ENCODE measurements at places on chromosomes 1 and 21.
A peak's percentile ranks its signal among the peaks of the same experiment; 100 is the strongest.

DNA sequence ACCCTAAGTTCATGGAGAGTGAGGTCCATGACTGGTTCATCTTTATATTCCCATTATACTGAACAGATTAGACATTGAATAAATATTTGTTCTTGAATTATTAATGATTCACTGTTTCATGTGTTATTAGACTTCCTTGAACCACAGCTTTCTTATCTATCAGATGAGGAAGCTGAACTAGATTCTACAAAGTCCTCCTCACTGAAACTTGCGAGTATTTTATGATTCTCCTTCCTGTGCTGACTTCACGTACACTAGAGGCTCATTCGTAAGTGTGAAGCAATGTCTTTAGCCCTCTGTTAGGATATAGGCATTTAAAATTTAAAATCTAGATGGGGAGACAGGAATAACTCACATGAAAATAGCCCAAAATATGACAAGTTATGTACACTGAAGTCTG lies 95.6 kb upstream of the IRF2BP2 start:
- no peak for DNase-seq

- no peak for DNase-seq
Observed at GRCh38 chr1:167168424-167168823, 52.3 kb upstream of the POU2F1 start.

DNA sequence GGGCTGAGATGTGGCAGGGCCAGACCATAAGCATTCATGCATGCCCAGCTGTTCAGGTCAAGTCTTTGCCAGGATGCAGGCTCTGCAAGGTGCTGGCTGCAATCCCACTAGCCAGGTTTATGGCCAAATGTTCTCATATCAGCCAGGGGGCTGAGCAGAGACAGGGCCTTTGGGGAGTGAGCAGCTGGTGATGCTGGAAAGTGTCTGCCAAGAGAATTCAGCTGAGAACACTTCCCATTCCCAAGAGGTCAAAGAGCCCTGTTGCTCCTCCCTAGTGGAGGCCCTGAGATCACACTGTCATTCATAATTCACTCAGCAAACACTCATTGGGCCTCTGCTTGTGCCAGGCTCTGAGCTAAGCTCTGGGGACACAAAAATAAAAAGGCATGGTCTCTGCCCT lies 150.3 kb downstream of the DMRTA2 start:
- no peak for DNase-seq

DNA sequence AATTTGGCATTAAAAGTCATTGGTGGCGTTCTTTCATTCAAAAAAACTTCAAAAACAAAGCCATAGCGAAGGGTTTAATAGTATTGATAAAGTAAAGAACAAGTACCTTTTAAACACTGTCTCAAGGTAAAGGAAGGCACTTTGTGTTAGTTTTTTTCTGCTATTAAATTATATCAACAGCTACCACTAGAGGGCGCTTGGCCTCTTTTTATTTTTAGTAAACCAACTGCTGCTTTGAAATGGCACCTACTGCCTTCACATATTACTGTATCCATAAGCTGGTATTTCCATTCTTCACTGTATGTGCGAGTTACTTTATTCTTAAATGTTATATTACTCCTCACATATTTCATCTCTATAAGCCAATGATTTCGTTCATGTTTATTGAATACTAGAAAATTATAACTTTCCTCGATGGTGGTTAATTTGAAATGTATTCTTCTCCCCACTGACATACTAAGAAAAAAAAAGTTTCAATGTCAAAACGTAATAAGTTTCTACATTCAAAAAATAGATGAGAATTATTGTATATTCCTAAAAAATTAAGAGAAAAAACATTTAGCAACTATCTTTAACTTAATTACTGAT lies 125.7 kb upstream of the CXADR start:
- peak; percentile 60 for DNase-seq

DNA sequence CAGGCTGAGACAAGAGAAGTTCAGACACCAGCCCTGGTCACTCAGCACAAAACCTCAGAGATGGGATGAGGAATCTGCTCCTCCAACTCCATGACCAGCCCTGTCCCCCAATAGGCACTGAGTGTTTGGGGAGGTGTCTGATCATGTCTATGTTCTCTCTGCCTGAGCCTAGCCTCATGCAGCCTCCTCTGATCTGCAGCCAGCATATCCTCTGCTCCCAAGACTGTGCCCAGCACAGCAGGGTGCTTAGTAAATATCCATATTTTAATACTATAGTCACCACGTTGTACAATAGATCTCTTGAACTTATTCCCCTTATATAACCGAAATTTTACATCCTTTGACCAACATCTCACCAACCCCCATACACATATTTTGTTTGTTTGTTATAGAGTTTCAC lies 202.9 kb downstream of the MATN1 start:
- DNase-seq = no peak

GRCh38 chr1:218436346-218436745 lies 91.2 kb downstream of the TGFB2 start:
- no peak for DNase-seq

GRCh38 chr1:60103186-60103585 lies 29.6 kb upstream of the C1orf87 start:
- DNase-seq = no peak

DNA sequence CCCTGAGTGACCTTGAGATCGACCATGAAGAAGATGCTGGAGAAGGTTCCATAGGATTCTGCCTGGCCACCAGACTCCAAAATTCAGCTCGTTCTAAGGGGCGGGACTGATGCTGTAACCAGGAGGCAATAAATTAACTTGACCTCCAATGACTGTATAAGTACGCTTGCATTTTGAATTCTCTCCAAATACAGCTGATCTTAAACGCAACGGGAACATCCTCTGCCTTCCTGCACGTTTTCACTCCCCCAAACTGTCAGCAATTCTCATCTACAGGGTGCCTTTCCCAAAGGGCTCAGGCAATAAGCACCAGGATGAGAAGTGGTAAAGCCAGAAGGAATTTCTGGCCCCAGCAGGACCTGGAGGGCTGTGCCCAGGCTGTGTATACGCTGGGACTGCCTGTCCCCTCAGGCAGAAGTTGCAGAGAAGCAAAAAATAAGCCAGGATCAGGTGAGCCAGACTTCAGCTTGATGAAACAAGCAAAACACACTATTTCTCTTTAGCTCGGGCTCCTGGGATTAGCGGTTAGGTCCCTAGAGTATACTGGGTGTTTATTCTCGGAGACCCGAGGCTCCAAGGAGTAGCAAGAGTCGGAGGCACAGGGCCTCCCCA lies 124.8 kb downstream of the LRIG2 start:
- DNase-seq = no peak

DNA sequence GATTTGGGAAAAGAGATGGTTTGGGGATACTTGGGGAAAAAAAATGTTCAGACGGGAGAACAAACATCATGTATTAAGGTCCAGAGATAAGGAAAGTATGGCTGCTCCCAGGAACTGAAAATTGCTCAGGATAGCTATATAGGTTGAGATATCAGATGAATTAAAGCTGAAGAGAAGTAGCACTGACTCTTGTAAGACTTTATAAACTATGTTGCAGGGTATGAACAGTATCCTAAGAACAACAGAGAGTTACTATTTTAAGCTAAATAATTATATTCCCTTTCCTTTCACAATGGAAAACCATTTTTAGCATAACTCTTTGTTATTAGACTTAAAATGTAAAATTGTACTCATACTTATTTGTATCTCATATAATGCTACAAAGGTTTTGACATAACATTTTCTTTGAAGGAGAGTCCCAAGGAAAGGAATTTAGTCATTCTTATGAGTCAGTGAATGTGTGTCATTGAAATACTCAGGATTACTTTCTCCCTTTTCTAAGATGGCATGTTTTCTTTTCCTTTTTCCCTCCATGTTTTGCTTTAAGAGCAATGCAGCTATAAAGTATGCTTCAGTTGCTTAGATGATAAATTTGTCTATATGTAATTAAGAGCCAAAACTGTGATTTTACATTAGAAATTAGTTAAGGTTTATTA lies 139.4 kb upstream of the KIAA1614 start:
- DNase-seq = peak; percentile 55

GRCh38 chr1:191615101-191615821 lies 543.0 kb upstream of the RGS18 start:
- DNase-seq = no peak

DNA sequence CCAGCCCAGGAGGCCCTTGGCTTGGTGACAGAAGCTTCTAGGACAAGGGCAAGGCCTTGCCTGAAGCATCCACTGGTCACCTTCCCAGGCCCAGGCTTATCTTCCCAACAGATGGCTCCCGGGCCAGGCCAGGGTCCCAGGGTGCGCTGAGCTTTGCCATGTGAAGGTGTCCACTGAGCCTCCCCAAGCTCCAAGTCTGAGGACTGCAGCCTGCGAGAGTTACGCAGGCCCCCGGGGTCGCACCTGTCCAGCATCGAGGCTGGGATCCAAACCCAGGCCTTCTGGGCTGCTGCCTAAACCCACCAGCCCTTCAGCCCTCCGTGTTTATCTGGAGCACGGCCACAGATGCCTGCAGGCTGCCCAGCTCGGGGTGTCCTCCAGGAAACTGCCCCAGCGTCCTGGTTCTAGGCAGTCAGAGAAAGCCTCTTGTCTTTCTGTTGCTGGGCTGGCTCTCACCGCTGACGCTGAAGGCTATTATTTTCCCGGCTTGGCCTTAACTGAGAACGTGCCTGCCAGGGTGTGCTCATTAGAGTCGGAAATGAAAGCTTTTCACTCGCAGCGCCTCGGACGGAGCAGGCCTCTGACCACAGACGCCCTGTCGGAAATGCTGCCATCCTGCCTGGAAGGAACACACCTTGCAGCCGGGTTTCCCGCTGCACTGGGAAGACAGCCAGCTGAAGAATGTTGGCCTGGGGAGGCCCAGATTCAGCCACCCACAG lies 71.4 kb downstream of the MEGF6 start:
- DNase-seq = no peak

GRCh38 chr1:175477248-175477647 lies 266.1 kb downstream of the TNR start:
- DNase-seq = no peak

GRCh38 chr1:216554934-216555333 lies 131.7 kb upstream of the USH2A start:
- DNase-seq = no peak

DNA sequence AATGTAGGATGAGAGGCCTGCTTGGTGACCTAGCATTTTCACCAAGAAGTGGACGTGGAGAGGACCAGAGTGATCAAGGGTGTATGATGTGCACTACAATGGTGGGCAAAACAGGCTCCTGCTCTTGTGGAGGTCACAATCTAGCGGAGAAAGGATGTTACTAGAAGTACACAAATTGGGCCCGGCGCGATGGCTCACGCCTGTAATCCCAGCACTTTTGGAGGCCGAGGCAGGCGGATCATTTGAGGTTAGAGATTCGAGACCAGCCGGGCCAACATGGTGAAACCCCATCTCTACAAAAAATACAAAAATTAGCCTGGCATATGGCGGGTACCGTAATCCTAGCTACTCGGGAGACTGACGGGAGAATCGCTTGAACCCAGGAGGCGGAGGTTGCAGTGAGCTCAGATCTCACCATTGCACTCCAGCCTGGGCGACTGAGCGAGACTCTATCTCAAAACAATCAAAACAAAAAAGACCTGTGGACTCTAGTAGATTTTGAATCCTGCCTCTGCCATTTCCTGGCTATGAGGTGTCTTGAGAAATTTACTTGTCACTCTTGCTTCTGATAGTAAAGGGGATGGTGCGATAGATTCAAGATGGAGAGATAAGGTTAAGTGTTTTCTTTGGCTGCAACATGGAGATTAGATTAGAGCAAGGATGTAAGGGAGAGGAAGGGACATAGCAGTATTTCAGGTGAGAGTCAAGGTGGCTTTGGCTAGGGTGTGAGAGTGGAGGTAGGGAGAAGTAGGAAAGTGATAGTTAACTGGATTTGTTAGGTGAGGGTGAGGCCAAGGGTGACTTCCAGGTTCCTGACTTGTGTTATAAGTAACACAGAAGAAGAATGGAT lies 7.1 kb downstream of the KLF18 start:
- DNase-seq = no peak

- no peak for DNase-seq
Observed at GRCh38 chr1:63524201-63524600, 876 bp downstream of the EFCAB7 start.

- DNase-seq = no peak
Observed at GRCh38 chr1:1764876-1765470, 13.3 kb downstream of the NADK start.

DNA sequence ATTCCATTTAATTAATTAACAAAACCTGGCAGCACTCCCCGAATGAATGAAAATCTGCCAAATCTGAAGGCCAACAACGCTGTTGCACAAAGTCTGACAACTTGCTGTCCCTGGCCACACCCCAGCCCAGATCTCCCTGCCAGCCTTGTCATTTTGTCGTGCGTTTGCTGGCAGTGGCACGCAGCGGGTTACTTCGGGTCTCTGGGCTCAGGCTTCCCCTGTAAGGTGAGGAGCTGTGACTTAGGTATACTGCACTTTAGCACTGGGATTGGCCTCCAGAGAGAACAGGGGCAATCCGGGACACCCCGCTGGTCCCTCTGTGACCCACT lies 34.3 kb upstream of the SIM2 start:
- no peak for DNase-seq

DNA sequence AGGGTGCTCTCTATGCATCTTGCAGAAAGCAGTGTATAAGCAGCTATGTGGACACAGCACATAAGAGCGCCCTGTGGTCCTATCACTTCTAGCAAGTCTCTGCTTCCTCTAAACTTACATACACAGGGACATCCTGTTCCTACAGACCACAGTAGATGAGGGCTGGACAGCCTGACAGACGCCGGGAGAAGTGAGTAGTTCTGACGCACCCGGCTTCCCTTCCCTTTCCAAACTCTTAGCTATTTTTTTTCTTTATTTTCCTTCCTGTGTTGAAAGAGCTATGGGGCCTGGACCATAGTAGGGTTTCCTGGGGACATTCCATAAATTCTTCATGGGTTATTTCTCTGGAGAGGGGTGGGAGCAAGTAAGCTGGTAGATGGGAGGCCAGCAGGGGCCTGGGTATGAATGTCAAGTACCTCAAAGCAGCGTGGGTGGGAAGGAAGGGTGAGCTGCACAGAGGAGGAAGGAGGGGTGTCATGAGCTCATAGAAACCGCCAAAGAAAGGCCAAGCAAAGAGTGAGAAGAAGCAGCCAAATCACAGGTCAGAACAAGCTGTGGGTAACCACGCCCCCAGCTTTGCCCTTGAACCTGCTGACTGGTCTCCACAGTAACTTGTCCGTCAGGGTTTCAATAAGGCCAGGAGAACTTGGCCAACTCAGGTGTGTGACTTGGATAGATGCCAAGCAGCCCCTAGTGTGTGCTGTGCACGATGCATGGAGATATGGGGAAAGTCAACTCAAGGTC lies 36.6 kb downstream of the PLXNA2 start:
- DNase-seq = peak; percentile 76

- no peak for DNase-seq
Observed at GRCh38 chr1:223246476-223247112, 103.5 kb upstream of the TLR5 start.

GRCh38 chr1:191536791-191537429 lies 621.4 kb upstream of the RGS18 start:
- no peak for DNase-seq

- no peak for DNase-seq
Observed at GRCh38 chr1:20871419-20871818, 84.3 kb upstream of the HP1BP3 start.

GRCh38 chr21:32424191-32424535 lies 11.7 kb downstream of the EVA1C start:
- no peak for DNase-seq

DNA sequence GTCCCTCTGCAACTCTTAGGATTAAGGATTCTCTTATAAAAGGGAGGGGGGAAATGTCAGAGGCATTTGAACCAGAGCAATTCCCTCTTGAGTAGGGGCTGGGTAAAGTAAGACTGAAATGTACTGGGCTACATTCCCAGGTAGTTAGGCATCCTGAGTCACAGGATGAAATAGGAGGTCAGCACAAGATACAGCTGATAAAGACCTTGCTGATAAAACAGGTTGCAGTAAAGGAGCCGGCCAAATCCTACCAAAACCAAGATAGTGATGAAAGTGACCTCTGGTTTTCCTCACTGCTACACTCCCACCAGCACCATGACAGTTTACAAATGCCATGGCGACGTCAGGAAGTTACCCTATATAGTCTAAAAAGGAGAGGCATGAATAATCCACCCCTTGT lies 14.3 kb upstream of the COX20 start:
- DNase-seq = no peak

All from AG20443 (cell line).